ENCODE measurements at places on chromosomes 16 and 17. TPM values are rescaled to one million over a fixed set of nuclear protein-coding genes. Genes with fewer than 3 reads are reported as not detected.

GRCh38 chr16:24534620-24535019 lies 4.7 kb upstream of the RBBP6 start:
- no peak overlapping the region for H3K4me3 ChIP-seq
- peaks cover 10% of the 10 kb centered on the region for H3K4me1 ChIP-seq
- H3K27ac ChIP-seq = no peak overlapping the region
- H3K36me3 ChIP-seq = no peaks in the 10 kb centered on the region
- DNase-seq = no peak

DNA sequence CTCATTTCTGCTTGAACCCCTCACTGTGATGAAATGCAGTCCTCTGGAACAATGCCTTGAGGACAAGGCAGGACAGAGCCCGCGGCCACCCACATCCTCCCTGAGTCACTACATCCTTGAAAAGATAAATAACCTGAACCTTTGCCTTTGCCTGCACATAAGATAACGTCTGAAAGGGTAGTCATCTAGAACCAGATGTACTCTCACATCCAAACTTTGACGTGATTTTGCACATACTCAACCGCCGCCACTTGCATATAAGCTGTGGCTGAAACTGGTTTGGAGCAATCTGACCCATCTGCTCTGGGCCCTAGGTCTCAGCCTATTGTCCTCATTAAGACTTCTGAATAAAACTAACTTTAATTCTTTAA lies 252.1 kb downstream of the PHKB start:
- no peak for DNase-seq
- no peaks in the 10 kb centered on the region for H3K4me1 ChIP-seq
- no peaks in the 10 kb centered on the region for H3K27me3 ChIP-seq
- H3K27ac ChIP-seq = no peak overlapping the region

DNA sequence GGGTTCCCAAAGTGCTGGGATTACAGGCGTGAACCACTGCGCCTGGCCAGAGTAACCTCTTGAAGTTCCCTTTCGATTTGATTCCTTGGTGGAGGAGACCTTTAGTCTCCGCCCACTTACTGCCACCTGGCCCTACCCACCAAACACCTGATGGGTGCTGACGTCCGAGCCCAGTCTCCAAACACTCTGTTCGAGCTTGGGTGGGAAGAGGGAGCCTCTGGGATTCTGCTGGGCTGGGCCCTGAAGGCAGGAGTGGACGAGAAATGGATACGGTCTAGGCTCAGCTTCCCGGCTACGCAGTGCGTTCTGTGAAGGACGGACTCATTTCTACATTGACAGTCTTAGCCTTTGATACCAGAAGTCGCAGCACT lies 870 bp upstream of the ITGA3 start:
- H3K27ac ChIP-seq = peak overlapping the region; percentile 91
- no peak for DNase-seq
- H3K4me1 ChIP-seq = peaks cover 76% of the 10 kb centered on the region

GRCh38 chr17:73030995-73031394 lies 61.5 kb downstream of the SLC39A11 start:
- DNase-seq = no peak
- H3K36me3 ChIP-seq = peaks cover 5% of the 10 kb centered on the region
- no peak overlapping the region for H3K4me3 ChIP-seq
- no peaks in the 10 kb centered on the region for H3K27me3 ChIP-seq
- H3K4me1 ChIP-seq = peaks cover 7% of the 10 kb centered on the region

Gene CDH5
- 47.1 TPM for total RNA-seq

Gene FZD2
- 4.0 TPM for total RNA-seq

DNA sequence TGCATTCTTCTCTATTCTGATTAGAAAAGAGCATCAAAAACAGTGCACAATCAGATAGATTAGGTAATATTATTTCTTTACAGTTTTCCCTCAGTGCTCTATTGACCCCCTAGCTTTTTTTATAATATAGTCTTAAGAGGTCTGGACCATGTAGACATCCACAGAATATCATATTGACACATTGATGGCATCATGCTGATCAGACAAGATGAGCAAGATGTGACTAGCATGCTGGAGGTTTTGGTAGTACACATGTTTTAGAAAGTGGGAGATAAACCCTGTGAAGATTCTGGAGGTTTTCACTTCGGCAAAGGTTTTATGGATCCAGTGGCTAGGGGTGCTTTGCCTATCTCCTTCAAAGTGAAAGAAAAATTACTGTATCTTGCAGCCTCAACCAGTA lies 2.8 kb upstream of the ABCA8 start:
- DNase-seq = no peak
- H3K4me3 ChIP-seq = no peak overlapping the region
- H3K27ac ChIP-seq = no peak overlapping the region
- H3K36me3 ChIP-seq = no peaks in the 10 kb centered on the region

Gene PRAC2
- not detected for total RNA-seq

Measured in left ventricle myocardium inferior (tissue), 1 donor.